ENCODE measurements at places on chromosomes 3 and 15.

DNA sequence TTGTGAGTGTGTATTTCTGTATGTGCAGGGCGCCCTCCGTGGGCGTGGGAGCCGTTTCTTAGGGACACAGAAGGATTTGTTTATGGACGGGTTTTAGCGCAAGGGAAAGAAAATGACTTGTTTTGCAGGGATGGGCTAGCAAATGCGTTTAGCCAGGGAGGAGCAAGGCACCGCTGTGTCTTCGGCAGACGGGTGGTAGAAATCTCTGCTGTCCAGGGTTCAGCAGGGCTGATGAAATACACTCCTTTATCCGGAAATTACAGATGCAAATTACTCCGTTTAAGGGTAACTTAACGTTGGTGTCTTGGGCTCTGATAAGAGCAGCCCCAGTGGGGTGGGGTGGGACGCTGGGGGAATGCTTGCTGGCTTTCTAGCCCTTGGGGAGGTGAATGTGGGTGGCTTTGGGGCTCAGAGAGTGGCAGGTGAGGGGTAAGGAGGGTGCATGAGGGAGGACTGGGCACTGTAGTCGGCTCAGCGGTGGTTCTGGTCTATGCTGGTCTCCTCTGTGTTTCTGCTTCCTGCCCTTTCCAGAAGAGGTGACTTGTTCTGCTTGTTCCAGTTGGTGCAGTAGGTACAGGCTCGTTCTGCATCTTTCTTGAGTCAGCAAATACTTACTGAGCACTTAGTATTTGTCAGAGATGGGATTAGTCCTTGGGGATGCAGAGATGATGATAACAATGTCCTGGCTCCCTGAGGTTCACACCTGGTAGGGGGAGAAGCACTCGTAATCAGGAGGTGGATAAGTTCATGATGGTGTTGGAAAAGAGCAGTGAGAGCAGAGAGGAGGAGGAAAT, 954 bp downstream of the SV2B start:
- DNase-seq: no peak

DNA sequence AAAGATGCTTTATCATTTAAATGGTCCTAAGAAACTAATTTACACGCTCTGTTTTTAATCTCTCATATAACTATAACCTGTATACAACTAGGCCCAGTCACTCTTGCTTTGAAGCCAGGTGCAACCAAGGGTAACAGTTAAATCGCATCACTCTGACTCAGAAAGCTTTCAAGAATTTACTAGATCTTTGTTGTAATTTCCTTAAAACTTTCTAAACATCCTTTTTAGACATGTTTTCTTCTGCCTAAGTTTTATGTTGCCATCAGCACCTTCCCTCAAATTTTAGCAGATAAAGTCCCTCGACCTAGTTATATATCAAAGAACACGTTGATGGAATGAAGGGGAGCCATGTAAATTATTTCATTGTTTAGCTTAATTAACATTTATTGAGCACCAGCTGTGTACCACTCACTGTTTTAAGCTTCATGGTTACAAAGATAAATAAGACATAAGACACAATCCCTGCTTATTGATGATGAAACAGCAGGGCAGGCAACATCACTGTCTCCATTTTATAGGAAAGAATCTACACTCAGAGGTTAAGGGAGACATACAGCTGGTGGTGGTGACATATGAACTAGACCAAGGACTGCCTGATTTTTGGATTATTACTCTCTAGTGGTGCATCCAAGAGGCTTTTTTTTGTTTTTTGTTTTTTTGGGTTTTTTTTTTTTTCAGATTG, 101.0 kb downstream of the CD200R1L start:
- no peak for DNase-seq

- no peak for DNase-seq
These were observed 238.1 kb downstream of the LPP start for GRCh38 chr3:188392076-188392475.

DNA sequence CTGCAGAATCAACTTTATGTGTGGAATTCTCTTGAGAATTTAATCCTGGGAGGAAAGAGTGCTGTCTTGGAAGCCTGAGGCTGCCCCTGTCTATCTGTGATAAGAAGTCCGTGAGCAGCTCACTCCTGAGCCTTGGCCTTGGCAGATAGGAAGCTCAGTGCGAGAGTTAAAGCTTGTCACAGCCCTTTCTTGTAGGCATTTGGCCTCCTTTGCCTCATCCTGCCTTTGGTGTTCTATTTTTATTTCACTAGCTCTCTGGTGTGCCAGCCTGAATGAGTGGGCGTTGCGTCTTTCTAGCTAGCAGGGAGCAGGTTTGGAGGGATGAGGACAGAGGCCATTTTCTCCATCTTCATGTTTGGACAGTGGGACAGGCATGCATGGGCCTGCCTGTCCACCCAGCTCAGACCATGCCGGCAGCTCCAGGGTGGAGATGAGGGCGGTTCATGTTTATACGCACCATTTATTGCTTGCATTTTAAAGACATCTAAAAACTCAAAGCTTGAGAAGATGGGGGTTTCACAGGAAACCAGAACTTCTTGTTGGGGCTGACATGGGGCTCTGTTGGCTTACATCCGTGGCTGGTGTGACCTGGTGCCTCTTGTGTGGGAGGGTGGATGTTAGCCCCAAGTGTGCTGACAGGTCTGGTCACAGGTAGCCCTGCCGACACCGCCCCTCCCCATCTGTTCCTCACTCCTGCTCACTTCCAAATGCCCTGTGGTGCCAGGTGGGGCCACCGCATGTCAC, 29.8 kb downstream of the IRAK2 start:
- peak; percentile 46 for DNase-seq

DNA sequence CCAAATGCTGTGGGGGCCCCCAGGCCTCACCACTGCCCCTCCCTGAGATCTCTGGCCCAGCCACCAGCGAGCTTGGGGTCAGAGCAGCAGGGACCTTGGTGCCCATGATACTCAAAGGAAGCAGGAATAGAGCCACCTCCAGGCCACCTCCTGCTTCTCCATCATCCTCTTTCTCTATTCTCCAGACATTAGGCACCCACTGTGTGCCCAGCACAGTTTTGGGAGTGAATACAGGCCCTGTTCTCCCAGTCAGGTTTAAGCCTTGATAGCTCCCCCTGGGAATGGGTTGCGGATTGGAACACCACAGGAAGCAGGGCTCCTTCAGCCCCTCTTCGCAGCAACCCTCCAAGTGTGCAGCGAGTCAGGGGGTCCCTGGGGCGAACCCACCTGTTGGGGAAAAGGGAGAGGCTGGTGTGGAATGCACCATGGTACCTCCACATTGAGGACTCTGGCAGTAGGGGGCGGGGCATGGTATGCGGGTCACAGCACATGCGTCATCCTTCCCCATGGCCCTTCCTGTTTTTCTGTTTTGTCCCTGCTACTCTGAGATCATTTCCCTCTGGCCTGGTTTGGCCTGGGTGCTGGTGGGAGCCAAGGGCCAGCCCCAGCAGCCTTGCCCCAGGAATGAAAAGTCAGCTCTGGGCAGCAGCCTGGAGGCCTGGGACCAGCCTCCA, 14.2 kb upstream of the SEMA3B start:
- no peak for DNase-seq

DNA sequence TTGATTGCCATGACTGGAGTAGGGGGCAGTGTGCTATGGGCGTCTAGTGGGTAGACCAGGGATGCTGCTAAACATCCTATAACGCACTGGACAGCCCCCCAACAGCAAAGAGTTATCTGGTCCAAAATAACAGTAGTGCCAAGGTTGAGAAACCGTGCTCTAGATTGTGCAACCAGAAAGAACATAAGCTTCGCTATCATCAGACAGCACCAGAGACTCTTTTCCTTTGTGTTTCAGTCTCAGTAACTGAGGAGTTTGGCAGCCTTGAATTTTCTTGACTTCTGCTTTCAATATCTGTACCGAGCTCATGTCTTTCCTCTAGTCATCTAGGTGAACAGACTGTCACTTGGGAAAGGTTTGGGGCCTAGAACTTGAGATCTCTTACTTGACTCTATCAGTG, 8.8 kb downstream of the ARID3B start:
- no peak for DNase-seq

DNA sequence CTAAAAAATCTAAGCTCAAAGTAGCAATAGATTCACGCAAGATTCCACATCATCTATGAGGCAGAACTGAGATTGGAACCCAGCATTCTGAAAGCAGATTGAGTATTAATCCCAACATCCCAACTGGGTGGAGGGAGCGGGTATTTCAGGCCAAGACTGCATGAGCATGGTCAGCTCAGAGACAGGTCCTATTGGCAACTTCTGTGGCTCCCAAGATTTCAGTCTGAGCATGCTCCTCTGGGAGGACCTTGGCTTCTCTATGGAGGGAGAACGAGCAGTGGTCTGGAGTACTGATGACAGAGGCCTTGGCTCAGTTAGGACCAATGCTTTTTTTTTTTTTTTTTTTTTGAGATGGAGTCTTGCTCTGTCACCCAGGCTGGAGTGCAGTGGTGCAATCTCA, 4.0 kb upstream of the ITGA11 start:
- DNase-seq: no peak

Measured in stimulated activated CD4-positive, alpha-beta T cell treated with anti-CD3 and anti-CD28 coated beads, Interleukin-4, amount 100 ng/mL, for 24 hours (primary cell).